ENCODE measurements at places on chromosomes 2 and 18. TPM values are rescaled to one million over a fixed set of nuclear protein-coding genes. Genes with fewer than 3 reads are reported as not detected.

The DIS3L2 gene
- 32.3 TPM for total RNA-seq

The DSG1 gene
- total RNA-seq, result not detected

DNA sequence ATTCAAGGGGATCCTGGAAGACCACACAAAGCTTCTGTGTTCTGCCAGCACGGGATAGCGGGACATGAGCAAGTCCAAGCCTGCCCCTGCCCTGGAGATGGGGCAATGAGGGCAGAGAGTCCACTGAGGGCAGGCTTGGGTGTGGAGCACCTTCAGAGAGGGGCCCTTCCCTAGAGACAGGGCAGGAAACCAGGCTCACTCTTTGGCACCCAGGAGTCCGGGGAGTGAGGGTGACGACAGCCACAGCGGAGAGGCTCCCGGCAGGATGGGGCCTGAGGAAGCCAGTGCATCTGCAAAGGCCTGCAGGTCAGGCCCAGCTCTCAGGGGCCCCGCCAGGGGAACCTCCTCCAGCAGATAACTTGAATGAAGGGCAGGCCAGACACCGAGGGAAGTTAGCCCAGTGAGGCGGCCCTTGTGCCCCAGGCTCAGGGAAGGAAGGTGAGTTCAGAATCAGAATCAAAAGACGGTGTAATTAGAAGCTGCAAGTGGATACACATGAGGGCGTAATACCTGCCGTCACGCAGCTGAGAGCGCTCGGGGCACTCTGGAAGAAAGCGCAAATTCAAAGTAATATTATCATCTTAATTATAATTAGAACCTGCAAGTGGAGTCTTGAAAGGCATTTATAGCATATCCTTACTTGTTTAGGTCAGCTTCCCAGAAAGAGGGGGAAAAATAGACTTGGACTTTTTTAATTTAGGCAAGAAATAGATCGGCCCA, 142.6 kb upstream of the LGALSL start:
- H3K27me3 ChIP-seq, result no peaks in the 10 kb centered on the region
- no peaks in the 10 kb centered on the region for H3K4me1 ChIP-seq
- no peak overlapping the region for H3K4me3 ChIP-seq
- H3K36me3 ChIP-seq, result no peaks in the 10 kb centered on the region
- no peak overlapping the region for H3K27ac ChIP-seq
- DNase-seq, result no peak

DNA sequence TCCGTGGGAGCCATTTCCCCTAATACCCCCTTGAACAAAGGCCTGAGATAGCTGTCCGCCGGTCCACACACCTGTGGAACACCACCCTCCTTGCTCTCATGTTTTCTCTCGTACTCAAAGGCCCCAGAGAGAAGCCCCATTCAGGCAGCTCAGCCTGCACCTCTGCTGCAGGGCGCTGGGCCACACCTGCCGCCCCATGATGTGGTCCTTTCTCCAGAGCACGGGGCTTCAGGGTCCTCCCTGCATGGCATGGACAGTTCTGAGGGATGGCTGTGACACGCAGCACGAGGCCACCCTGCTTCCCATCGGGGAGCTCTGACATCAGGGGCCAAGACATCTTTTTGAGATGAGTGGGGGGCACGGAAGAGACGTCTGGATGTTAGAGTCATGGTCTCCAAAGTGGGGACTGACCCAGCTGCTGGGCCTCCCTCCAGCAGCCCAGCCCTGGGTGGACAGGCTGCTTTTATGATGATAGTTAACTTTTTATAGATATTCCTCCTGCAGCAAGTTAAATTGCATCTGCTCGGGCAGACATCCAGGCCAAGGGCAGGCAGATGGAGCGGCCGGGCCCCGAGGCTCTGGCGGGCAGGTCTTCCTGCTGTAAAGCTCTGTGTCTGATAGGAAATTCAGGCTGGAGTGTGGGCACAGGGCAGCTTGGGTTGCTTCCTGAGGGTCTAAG, 56.7 kb downstream of the SDC1 start:
- no peaks in the 10 kb centered on the region for H3K4me1 ChIP-seq
- H3K36me3 ChIP-seq, result no peaks in the 10 kb centered on the region
- no peak overlapping the region for H3K4me3 ChIP-seq
- DNase-seq, result peak; percentile 80
- H3K27me3 ChIP-seq, result no peaks in the 10 kb centered on the region
- H3K27ac ChIP-seq, result no peak overlapping the region

GRCh38 chr2:53786352-53786704, 425 bp downstream of the ASB3 start:
- H3K27ac ChIP-seq, result peak overlapping the region; percentile 80
- H3K36me3 ChIP-seq, result no peaks in the 10 kb centered on the region
- peaks cover 6% of the 10 kb centered on the region for H3K4me1 ChIP-seq
- peak overlapping the region; percentile 80 for H3K4me3 ChIP-seq
- DNase-seq, result no peak

DNA sequence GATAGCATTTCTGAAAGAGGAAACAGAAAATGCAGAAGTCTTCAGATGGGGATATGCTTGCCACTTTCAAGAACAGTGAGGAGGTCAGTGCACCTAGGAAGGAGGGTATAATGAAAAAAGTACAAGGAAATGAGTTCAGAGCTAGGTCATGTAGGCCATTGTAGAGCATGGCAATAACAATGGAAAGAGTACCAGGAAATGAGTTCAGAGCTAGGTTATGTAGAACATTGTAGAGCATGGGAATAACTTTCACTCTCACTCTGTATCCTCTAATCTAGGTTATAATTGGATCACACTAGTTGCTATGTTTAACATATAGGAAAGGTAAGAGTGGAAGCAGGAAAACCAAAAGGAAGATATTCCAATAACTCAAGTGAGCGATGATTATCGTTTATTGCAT, 12.3 kb downstream of the SCG2 start:
- DNase-seq, result no peak
- H3K27me3 ChIP-seq, result no peaks in the 10 kb centered on the region
- no peak overlapping the region for H3K4me3 ChIP-seq

DNA sequence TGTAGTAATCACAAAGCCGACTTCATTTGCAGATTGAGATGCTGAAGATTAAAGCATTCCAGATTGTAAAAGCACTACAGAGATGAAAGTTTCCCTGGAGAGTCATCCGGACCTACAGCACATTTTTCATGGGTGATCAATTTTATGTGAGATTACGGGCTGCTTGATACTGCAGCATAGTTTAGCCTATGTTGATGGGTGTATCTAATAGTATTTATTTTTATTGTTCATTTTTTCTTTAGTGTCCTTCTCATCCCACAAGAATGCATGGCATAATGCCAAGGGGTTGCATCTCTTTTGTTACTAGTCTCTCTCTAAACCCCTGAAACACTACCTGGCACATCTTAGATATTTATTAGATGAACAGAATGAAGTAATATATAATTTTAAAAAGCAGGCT, 240.4 kb downstream of the MBD2 start:
- no peaks in the 10 kb centered on the region for H3K4me1 ChIP-seq
- no peaks in the 10 kb centered on the region for H3K27me3 ChIP-seq
- H3K4me3 ChIP-seq, result no peak overlapping the region
- no peak for DNase-seq
- no peaks in the 10 kb centered on the region for H3K36me3 ChIP-seq

DNA sequence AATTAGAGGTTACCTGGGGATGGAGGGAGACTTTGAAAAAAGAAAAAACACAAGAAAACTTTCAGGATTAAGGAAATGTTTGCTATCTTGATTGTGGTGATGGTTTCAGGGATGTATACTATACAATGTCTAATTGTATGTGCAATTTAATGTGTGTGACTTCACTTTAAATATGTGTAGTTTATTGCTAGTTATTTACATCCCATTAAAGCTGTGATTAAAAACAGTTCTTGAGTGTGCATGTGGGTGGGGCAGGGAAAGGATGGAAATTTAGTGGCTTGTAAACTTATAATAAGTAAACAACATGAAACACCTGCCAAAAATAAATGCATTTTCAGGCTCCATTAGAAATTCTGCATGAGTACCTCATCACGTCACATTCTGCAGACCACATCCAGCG, 167.0 kb downstream of the MYO5B start:
- no peak overlapping the region for H3K4me3 ChIP-seq
- DNase-seq, result no peak
- no peaks in the 10 kb centered on the region for H3K27me3 ChIP-seq
- H3K4me1 ChIP-seq, result no peaks in the 10 kb centered on the region
- no peak overlapping the region for H3K27ac ChIP-seq
- no peaks in the 10 kb centered on the region for H3K36me3 ChIP-seq

GRCh38 chr18:62664414-62664813, 50.9 kb upstream of the PHLPP1 start:
- no peak overlapping the region for H3K27ac ChIP-seq
- no peaks in the 10 kb centered on the region for H3K36me3 ChIP-seq
- H3K4me1 ChIP-seq, result no peaks in the 10 kb centered on the region
- no peaks in the 10 kb centered on the region for H3K27me3 ChIP-seq
- no peak for DNase-seq
- no peak overlapping the region for H3K4me3 ChIP-seq

All from colonic mucosa (tissue), 4 donors.